ENCODE measurements at places on chromosomes 1 and 21.

- DNase-seq: no peak
These were observed 99.1 kb downstream of the MT1HL1 start for GRCh38 chr1:236904892-236905741.

GRCh38 chr1:232786845-232787455, 18.3 kb upstream of the MAP10 start:
- DNase-seq: no peak

DNA sequence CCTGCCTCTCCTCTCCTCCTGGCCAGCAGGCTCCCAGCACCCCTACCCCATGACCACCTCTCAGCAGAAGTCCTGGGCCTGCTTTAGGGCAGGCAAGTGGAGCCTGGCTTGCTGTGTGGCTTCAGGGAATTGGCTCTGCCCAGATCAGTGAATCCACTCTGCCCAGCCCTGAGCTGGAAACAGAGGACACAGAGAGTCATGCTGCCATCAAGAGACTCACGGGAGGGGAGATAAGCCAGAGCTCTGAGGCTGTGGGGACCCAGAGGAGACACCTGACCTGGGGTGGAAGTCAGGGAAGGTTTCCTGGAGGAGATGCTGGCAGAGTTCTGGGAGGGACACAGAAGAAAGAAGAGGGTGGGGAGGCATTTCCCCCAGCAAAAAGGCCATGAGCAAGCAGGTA, 54.2 kb downstream of the GLIS1 start:
- DNase-seq: no peak

- no peak for DNase-seq
These were observed 212.6 kb downstream of the GREM2 start for GRCh38 chr1:240399381-240399780.

DNA sequence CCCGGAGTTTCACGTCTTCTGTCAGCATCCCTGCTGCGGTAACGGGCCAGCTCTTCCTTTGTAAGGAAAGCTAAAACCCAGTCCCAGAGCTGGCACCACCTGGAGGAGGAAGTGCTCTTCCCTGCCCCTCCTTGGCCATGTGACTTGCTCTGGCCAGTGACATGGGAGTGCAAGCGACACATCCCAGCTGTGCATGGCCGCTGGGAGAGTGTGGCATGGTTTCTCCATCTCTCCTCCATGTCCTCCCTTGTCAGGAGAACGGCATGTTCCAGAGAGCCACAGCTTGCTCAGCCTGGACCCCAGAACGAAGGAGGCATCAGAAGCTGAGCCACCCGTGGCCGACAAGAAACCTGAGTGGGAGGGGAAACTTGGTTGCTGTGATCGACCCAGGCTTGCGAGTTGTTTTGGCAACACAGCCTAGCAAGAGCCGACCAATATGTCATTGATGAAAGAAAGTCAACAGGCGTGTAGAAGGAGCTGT, 2.7 kb upstream of the PRXL2B start:
- DNase-seq: no peak

All from stimulated activated CD4-positive, alpha-beta T cell treated with anti-CD3 and anti-CD28 coated beads, TNF-alpha, amount 100 ng/mL, for 48 hours (primary cell).